SJCRH30 (cell line): ENCODE measurements at places on chromosomes 13 and 19. TPM values are rescaled to one million over a fixed set of nuclear protein-coding genes. Genes with fewer than 3 reads are reported as not detected.

PSG2 gene
- total RNA-seq: not detected in 2 replicates

DNA sequence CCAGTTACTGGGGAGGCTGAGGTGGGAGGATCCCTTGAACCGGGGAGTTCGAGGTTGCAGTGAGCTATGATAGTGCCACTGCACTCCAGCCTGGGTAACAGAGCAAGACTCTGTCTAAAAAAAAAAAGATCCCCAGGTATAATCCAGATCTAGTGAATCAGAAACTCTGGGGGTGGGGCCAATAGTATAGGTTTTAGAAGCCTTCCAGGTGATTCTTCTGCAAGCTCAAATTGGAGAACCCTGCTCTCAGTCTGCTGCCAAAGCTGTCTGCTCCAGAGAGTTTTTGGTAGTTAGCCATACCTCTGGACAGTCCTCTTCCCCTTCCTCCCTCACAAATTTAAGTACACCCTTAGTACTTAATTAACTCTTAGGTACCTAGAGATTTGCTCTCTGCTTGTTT lies 28.0 kb downstream of the SERP2 start:
- DNase-seq: no peak

DNA sequence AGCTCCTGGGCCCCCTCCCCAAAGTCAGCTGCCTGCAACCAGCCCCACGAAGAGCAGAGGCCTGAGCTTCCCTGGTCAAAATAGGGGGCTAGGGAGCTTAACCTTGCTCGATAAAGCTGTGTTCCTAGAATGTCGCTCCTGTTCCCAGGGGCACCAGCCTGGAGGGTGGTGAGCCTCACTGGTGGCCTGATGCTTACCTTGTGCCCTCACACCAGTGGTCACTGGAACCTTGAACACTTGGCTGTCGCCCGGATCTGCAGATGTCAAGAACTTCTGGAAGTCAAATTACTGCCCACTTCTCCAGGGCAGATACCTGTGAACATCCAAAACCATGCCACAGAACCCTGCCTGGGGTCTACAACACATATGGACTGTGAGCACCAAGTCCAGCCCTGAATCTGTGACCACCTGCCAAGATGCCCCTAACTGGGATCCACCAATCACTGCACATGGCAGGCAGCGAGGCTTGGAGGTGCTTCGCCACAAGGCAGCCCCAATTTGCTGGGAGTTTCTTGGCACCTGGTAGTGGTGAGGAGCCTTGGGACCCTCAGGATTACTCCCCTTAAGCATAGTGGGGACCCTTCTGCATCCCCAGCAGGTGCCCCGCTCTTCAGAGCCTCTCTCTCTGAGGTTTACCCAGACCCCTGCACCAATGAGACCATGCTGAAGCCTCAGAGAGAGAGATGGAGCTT lies 4.7 kb upstream of the CEACAM5 start:
- no peak for DNase-seq

- DNase-seq: no peak
Observed at GRCh38 chr19:34208291-34208884, 36.1 kb downstream of the LSM14A start.

GRCh38 chr19:1288833-1289685 lies 3.4 kb downstream of the EFNA2 start:
- DNase-seq: no peak

DNA sequence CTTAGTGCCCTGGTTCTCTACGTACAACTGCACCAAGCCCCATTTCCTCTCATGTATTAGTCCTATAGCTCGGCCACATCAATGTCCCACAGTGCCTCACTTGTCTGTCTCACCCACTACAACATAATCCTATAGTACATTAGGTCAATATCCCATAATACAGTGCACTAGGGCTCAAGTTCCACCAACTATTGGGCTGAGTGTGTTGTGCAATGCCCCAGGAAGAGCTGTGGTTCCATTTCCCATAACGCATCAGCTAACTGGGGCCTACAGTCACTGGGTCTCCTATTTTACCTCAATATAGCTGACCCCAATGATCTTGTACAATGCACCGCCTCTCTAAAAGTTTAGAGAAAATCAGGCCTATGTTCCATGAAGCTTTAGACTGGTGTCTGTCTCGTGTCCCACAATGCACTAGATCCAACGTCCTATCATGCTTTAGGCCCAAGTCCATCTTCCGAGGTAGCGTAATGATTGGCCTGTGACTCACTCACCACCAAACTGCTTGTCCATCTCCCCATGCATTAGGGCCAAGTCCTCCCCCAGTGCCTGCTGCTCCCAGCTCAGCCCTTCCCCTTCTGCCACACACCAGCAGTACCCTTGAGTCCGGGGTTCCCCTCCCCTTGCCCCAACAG lies 21.8 kb downstream of the TSKS start:
- DNase-seq: no peak

DNA sequence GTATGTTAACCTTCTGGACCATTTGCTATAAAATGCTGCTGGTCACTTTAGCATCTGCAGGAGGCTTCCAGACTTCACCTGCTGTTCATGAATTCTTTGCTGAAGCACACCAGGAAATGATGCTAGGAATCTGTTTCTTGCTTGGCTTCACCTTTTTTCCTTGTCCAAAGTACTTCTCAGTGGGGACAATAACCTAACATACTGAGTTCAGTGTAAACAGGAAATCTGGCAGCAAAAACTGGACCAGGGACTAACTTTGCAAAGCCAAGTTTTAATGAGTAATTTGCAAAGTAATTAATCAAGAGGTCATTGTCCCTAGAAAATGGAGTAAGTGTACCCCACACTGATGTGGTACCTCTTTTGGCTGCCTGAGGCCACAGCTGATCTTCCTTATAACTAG lies 128.4 kb downstream of the RXFP2 start:
- DNase-seq: no peak

GRCh38 chr13:45412274-45413049 lies 5.7 kb downstream of the SLC25A30 start:
- no peak for DNase-seq

DNA sequence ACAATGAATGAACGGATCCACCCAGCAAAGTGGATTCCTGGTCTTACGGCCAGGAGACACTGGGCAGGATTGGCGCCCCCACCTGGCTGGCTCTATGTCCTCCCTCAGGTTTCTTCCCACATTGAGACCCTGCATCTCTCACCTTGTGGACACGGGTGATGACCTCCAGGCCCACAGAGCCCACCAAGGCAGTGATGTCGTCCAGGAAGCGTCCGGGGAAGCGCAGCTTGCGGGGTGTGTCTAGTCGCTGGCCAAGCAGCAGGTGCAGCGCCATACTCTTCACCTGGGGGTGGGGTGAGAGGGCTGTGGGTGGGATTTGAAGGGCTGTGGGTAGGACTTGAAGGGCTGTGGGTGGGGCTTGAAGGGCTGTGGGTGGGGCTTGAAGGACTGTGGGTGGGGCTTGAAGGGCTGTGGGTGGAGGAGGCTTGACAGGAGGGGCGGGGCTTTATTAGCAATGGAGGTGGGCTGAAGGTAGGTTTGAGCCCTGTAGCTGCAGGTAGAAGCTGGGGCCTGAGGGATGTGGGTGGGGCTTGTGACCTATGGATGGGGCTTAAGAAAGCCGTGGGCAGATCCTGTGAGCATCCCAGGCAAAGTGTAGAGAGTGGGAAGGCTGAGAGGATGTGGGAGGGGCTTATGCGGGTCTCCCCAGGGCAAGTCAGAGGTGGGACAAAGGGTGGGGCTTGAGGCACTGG lies 12.1 kb upstream of the ANGPTL8 start:
- DNase-seq: peak; percentile 49

DNA sequence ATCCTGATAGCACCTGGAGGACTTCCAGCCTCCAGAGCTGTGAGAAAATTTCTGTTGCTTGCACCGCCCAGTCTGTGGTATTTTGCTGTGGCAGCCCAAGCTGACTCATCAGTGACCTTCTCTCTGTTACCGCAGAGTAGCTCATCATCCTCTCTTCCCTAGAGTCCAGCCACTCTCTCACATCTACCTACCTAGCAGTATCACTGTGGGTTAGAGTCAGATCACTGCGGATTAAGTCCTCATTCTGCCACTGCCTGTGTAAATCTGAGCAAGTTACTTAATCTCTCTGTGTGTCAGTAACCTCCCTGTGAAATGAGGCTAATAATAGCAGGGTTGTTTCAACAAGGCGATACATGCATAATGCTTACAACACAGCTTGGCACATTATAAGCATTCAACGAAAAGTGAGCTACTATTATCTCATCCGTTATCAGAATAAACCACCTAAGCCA lies 40.3 kb upstream of the USPL1 start:
- DNase-seq: peak; percentile 52

GRCh38 chr19:49832556-49832955 lies 14.5 kb downstream of the MED25 start:
- DNase-seq: no peak

- peak; percentile 52 for DNase-seq
Observed at GRCh38 chr19:49106648-49107135, 7.5 kb upstream of the LIN7B start.

DNA sequence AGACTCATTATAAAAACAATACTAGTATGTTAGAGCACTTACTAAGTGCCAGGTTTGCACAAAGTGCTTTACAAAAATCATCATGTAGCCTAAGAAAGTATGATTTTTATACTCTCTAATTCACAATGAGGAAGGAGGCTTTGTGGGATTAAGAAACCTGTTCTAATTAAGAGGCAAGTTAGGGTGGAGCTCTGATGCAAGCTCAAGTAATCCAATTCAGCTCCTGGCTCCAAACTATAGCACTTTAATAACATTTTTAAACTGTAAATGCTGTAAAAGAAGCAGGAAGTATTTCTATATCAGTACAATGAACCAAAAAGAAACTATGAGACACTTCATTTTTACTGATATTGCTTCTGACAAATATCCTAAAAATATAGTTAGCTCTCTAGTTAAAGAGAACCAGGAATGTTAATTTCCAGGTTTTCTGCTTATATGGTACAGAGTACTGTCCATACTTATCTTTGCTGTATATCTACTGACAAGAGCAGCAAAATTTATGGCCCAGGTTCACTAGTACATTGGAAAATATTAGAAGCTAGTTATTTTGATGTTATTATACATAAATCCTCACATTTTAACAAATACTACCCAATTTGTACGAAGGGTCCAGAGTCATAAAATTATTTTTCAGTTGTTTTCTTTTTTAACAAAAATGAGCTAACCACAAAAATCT lies 482.0 kb downstream of the DIAPH3 start:
- no peak for DNase-seq
